ENCODE measurements at places on chromosomes 5 and 9. TPM values are rescaled to one million over a fixed set of nuclear protein-coding genes. Genes with fewer than 3 reads are reported as not detected.

The PHYHD1 gene
- total RNA-seq = 40.0 TPM

The SLC46A2 gene
- total RNA-seq = not detected

The PCDHA6 gene
- 0.92 TPM for total RNA-seq

The FABP6 gene
- not detected for total RNA-seq

The EIF4E1B gene
- total RNA-seq = not detected

The PCDHB5 gene
- total RNA-seq = 16.2 TPM

The COL23A1 gene
- 0.48 TPM for total RNA-seq

The SLC22A4 gene
- 2.3 TPM for total RNA-seq

DNA sequence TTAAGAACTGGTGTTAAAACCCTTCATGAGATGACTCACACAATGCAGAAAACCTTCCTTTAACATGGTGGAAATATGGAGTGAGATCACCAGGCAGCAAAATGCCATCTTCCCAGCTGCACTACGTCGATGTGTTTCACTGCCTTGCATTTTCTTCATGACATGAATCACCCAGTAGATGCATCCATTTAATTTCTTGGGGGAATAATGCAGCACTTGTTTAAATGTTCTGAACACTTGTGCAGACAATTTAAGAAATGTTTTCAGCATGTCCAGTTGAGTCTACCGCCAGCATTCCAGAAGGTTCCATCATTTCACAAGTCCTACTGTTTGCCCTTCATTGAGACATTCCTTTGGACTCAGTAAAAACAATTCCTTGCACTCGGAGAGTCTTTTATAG is 81.6 kb downstream of the ADAMTS16 start:
- H3K27me3 ChIP-seq = no peaks in the 10 kb centered on the region
- no peak overlapping the region for H3K27ac ChIP-seq
- DNase-seq = no peak

DNA sequence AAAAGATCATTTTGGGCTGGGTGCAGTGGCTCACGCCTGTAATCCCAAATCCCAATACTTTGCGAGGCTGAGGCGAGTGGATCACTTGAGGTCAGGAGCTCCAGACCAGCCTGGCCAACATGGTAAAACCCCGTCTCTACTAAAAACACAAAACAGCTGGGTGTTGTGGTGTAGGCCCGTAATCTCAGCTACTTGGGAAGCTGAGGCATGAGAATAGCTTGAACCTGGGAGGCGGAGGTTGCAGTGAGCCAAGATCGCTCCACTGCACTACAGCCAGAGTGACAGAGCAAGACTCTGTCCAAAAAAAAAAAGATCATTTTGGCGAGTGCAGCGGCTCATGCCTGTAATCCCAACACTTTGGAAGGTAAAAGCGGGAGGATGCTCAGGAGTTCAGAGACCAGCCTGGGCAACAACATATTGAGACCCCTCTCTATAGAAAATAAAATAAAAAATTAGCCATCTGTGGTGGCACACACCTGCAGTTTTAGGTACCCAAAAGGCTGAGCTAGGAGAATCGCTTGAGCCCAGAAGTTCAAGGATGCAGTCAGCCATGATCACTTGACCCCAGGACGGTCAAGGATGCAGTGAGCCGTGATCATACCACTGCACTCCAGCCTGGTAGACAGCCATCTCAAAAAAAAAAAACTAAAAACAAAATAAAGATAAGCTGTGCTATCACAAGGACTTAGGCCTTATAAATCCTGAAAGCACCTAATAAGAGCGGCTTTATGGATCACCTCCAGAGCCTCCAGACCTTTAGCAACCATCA is 16.2 kb downstream of the PPP2CA start:
- no peak for DNase-seq
- no peaks in the 10 kb centered on the region for H3K27me3 ChIP-seq
- H3K27ac ChIP-seq = no peak overlapping the region
- peaks cover 12% of the 10 kb centered on the region for H3K4me1 ChIP-seq

- H3K36me3 ChIP-seq = no peaks in the 10 kb centered on the region
- no peaks in the 10 kb centered on the region for H3K27me3 ChIP-seq
- peak; percentile 81 for DNase-seq
Measured at GRCh38 chr5:172659909-172660628, 19.0 kb downstream of the NEURL1B start.

GRCh38 chr5:69252437-69252836 is 17.8 kb downstream of the CDK7 start:
- H3K27me3 ChIP-seq = no peaks in the 10 kb centered on the region
- DNase-seq = no peak
- H3K4me3 ChIP-seq = no peak overlapping the region
- no peak overlapping the region for H3K27ac ChIP-seq
- no peaks in the 10 kb centered on the region for H3K36me3 ChIP-seq

- no peak overlapping the region for H3K27ac ChIP-seq
- H3K36me3 ChIP-seq = no peaks in the 10 kb centered on the region
- H3K4me3 ChIP-seq = no peak overlapping the region
- H3K4me1 ChIP-seq = peaks cover 12% of the 10 kb centered on the region
- DNase-seq = peak; percentile 30
- H3K27me3 ChIP-seq = no peaks in the 10 kb centered on the region
Measured at GRCh38 chr9:127135056-127135745, 12.8 kb upstream of the ANGPTL2 start.

DNA sequence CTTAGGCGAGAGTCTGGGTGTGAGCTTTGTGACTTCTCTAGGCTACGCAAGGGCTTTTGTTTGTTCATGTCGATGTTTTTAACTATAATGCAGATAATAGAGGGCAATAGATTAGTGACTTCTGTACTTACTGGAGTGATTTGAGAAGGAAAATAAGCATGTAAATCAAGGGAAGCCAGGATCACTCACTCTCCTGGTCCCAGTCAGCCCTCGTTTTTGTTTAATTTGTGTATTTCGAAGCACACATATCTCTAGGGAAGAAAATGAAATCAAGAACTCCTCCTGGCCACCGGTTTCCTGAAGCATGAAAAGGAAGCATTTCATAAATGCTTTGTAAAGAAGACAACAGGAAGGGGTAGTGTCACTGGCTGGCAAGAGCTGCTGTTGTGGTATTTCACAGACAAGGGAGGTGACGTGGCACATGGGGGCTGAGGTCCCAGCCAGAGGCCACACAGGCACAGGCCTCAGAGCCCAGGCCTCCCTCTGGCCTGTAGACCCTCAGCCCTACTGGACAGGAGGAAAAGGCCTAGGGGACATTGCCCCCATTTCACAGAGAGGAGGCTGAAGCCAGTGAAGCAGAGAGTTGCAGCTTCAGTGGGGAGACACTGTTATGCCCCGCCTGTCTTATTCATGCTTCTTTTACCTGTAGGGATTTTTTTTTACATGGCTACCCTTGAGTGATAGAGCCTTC is 34.1 kb downstream of the IRF1 start:
- H3K27ac ChIP-seq = no peak overlapping the region
- no peak overlapping the region for H3K4me3 ChIP-seq
- H3K27me3 ChIP-seq = no peaks in the 10 kb centered on the region
- no peak for DNase-seq

- H3K4me3 ChIP-seq = no peak overlapping the region
- H3K27ac ChIP-seq = no peak overlapping the region
- no peaks in the 10 kb centered on the region for H3K27me3 ChIP-seq
- H3K4me1 ChIP-seq = no peaks in the 10 kb centered on the region
- peak; percentile 26 for DNase-seq
Measured at GRCh38 chr5:134289509-134290113, 63.7 kb upstream of the PPP2CA start.

GRCh38 chr5:135450952-135451351 is 1.2 kb downstream of the TIFAB start:
- no peaks in the 10 kb centered on the region for H3K27me3 ChIP-seq
- H3K27ac ChIP-seq = no peak overlapping the region
- no peak for DNase-seq
- H3K4me1 ChIP-seq = no peaks in the 10 kb centered on the region
- H3K36me3 ChIP-seq = no peaks in the 10 kb centered on the region

GRCh38 chr5:162800301-162800700 is 637.1 kb upstream of the CCNG1 start:
- DNase-seq = no peak
- H3K4me1 ChIP-seq = no peaks in the 10 kb centered on the region
- no peak overlapping the region for H3K4me3 ChIP-seq
- H3K27ac ChIP-seq = no peak overlapping the region

DNA sequence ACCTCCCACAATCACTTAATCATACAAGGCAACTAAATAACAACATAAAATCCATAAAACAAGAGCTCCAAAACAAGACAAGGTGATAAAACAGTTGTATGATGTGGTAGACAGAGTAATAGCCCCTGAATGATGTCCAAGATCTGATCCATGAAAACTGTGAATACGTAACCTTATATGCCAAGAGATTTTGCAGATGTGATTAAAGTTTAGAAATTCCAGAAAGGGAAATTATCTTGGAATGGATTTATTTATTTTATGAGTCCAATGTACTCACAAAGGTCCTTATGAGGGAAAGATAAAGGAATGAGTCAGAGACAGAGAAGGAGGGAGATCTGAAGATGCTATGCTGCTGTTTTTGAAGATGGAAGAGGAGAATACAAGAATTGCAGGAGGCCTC is 1775.7 kb upstream of the C9orf72 start:
- H3K27me3 ChIP-seq = no peaks in the 10 kb centered on the region
- no peak overlapping the region for H3K27ac ChIP-seq
- DNase-seq = no peak

GRCh38 chr5:38376404-38376803 is 118.0 kb downstream of the EGFLAM start:
- no peak overlapping the region for H3K27ac ChIP-seq
- H3K4me1 ChIP-seq = peaks cover 9% of the 10 kb centered on the region
- H3K36me3 ChIP-seq = no peaks in the 10 kb centered on the region
- DNase-seq = no peak
- H3K27me3 ChIP-seq = no peaks in the 10 kb centered on the region

GRCh38 chr9:21708856-21709255 is 93.6 kb upstream of the MTAP start:
- no peak overlapping the region for H3K27ac ChIP-seq
- H3K36me3 ChIP-seq = no peaks in the 10 kb centered on the region
- H3K27me3 ChIP-seq = no peaks in the 10 kb centered on the region
- no peak overlapping the region for H3K4me3 ChIP-seq
- DNase-seq = no peak

- H3K27ac ChIP-seq = no peak overlapping the region
- H3K27me3 ChIP-seq = no peaks in the 10 kb centered on the region
- no peak for DNase-seq
- H3K4me3 ChIP-seq = no peak overlapping the region
- H3K36me3 ChIP-seq = no peaks in the 10 kb centered on the region
Measured at GRCh38 chr5:40171971-40172370, 507.7 kb upstream of the PTGER4 start.

DNA sequence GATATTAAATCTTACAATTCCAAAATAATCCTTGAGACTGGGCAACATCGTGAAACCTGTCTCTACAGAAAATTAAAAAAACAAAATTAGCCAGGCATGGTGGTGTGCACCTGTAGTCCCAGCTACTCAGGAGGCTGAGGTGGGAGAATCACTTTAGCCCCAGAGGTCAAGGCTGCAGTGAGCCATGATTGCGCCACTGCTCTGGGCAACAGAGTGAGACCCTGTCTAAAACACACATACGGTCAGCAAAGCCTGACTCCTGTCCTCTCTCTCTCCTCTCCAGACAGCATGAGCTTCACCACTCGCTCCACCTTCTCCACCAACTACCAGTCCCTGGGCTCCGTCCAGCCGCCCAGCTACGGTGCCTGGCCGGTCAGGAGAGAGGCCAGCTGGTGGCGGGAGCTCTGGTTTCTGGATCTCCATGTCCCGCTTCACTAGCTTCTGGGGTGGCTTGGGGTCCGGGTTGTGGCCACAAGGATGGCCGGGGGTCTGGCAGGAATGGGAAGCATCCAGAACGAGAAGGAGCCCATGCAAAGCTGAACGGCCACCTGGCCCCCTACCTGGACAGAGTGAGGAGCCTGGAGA is 9.0 kb upstream of the PDCL start:
- H3K27ac ChIP-seq = no peak overlapping the region
- no peaks in the 10 kb centered on the region for H3K4me1 ChIP-seq
- DNase-seq = no peak

Data from ovary (tissue), 10 donors.